Effector memory CD8-positive, alpha-beta T cell (primary cell): ENCODE measurements at places on chromosomes 2 and 18.

DNA sequence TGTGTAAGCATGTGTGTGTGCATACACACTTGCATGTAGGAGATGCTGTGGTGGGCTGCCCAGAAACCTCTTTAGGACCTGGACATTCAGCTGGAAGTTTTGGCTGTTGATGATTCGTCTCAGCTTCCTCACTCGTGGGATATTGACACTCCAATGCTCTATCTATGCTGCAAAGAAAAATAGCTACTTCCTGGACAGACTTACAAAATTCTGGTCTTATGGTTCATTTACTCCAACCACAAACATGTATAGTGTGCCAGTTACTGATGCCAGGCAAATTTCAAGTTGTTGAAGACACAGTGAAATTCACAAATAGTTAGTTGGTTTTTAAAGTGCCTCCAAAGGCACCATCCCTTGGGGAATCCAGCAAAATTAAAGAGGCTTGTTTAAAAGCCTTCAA is 882.6 kb downstream of the CPS1 start:
- DNase-seq = no peak

DNA sequence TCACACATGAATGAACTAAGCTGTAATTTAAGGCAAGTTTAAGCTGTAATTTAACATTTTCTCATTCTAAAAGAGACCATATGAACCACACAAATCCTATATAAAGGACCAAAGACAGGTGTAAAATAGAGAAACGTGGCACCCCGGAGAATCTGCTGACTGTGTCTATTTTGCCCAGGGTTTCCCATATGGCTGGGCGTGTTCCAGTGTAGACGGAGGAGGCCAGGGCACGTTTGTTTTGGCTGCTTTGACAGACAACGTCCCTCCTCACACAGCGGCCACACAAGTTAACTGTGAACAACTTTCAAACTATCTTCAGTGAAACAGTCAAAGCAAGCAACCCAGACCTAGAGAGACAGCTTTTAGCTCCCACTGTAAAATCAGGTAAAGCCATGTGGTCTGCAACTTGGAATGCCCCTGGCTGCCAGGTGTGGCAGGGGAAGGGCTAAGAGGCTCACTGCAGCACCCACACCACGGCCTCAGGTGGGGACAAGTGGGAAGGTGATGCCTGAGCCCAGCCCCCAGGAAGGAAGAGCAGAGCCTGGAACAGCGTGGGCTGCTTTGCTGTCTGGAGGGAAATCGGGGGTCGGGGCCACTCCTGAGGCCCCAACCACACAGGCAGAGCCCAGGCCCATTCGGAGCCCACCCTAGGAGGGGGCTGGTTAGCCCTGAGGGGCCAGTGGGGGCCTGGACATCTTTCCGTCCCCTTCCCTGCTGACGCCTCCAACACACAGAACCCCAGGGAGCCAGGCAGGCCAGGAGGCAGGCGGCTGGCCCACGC is 40.7 kb downstream of the SLC66A2 start:
- DNase-seq = no peak

DNA sequence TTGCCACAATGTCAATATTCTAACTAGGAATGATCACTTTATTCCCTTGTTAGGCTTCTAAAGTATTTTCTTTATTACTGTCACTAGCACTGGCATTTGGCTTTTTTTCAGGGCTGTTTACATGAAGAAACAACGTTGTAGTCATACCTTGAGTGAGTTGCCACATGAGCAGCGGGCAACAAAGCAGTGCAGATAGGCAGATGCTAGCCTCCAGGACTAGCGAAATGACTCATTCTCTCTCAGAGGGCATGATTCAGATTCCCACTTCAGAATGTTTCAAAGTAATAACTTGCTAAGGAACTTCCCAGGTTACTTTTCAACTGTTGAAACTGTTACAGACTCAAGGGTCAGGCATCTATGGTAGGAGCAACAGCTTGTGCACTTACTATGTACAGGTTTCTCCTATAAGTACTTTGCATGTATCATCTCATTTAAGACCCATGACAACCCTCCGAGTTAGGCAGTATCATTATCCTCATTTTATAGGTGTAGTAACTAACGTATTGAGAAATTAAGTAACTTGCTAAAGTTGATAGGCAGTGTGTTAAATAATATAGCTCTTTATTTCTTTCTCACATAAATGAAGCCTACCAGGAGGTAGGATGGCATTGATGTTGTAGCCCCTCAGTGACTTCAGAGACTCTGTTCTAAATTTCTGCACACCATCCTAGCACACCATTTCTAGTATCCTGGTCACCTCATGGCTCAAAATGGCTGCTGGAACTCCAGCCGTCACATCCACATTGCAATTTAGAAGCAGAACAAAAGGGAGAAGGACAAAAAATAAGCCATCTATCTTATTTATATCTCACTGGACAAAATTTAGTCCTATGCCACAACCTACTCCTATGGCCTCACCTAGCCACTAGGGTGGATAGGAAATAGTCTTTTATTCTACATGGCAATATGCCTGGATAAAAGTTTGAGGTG is 83.3 kb downstream of the ICOS start:
- DNase-seq = no peak

DNA sequence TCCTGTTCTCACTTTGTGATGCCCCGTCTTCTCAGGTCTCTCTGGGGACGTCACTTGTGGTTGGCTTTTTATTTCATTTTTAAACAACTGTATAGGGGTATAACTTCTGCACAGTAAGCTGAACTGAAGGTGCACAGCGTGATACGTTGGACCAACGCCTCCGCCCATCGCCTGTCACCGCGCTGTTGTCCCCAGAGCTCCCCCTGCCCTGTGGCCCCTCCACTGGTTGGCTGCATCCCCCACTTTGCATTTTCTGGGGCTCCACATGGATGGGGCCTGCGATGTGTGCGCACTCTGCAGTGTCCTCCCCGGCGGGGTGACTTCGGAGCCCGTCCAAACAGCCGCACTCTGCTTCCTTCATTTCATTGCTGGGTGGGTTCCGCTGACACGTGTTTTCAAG is 14.3 kb downstream of the GPR35 start:
- DNase-seq = no peak

- DNase-seq = no peak
These were observed 45.9 kb upstream of the ATP5MC3 start for GRCh38 chr2:175227393-175227792.

DNA sequence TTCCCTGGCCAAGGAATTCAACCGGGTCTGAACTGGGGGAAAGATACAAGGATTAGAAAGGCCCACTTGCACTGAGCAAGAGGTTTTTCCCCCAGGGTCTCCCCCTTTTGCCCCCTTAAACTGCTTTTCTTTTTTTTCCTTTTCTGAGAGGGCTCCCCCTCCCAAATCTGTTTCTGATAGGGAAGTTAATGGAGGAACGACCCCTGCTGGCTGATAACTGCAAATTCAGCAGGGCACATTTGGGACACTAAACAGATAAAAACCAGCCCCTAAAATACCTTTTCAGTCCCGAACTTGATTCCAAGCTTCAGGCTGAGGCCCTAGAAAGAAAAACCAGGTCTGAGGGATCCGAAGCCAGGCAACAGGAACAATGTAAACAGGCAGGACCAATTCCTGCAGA is 1012.4 kb upstream of the CRIM1 start:
- DNase-seq = no peak

- no peak for DNase-seq
These were observed 56.7 kb upstream of the ZNF804A start for GRCh38 chr2:184541591-184541990.
